NCI-H2029 (cell line): ENCODE measurements at places on chromosomes 2 and 18.

DNA sequence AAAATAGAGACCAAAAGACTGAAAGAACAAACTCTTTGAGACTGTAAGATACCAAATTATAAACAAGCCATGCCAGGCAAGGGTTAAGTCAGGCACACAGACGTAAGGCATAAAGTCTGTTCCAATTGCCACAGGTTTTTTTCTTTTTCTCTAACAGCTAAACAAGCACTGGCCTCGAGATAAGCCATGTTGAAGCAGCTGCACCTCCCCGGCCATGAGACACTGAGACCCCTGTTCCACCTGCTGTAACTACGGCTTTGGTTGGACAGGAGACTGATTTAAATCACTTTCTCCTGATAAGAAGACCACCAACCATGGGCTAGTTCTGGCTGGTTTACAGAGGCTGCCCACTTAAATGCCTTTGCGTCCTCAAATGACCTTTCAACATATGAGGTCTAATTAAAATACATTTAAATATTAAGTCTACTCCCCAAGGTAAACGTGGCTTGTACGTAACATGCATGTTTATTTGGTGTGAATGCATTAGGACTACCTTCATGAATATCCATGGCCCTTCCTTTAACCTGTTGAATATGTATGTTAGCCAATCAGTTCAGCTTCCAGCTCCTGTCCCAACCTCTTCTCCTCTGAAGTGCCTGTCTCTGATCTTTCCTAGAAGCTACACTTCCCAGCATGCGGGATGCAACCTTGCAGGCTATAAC, 117.2 kb downstream of the CMPK2 start:
- no peak for DNase-seq

- DNase-seq = peak; percentile 51
Measured at GRCh38 chr2:112155331-112156151, 17.4 kb downstream of the FBLN7 start.

- DNase-seq = no peak
Measured at GRCh38 chr2:32558492-32558891, 69.4 kb upstream of the TTC27 start.

DNA sequence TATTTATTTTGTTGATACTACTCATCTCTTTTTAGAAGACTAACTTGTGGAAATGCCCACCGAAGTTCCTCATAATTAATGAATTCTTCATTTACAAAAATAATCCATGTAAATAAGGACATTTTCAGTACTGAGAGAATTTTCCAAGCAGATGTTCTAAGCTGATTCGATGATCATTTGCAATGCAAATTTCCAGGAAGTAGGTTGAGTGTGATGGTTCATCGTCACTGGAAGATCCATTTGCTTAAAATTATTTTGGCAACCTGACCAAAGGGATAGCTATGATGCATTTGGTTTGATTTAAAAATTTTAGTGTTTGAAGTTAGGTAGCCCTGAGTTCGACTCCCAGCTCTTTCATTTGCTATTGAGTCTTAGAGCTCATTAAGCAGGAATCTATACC, 257.3 kb upstream of the RASGRP3 start:
- DNase-seq = no peak

- no peak for DNase-seq
Measured at GRCh38 chr2:32061430-32061829, 1.9 kb upstream of the SPAST start.

DNA sequence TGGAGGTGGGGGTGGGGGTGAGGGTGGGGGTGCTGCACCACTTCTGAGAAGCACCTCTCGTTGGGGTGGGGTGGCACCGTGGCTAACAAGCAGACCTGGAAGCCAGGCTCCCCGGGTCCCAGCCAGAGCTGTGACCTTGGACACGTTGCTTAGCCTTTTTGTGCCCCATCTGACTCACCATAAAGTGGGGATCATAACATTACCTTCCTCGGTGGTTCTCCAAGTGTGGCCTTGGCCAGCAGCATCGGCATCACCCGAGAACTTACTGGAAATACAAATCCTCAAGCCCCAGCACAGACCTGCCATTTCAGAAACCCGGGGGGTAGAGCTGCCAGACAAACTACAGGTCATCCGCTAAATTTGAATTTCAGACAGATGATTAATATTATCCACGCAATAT, 58.7 kb upstream of the SLC66A3 start:
- no peak for DNase-seq

GRCh38 chr2:185144159-185144919, 546.0 kb downstream of the ZNF804A start:
- DNase-seq = no peak

DNA sequence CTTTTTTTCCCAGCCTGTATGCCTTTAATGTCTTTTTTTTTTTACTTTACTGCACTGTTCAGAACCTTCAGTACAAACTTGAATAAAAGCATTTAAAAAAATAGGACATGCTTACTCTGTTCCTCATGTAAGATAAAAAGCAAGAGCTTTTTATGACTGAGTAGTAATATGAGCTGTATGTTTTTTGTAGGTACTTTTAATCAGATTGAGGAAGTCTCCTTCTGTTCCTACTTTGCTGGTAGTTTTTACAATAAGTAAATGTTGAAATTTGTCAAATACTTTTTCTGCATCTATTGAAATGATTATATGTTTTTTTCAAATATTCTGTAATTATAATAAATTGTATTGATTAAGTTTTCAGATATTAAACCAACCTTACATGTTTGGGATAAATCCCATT, 189.8 kb downstream of the FAM210A start:
- DNase-seq = no peak

GRCh38 chr18:45733535-45733934, 9.6 kb downstream of the SLC14A1 start:
- DNase-seq = no peak

GRCh38 chr2:204869132-204869823, 324.0 kb downstream of the PARD3B start:
- DNase-seq = no peak

DNA sequence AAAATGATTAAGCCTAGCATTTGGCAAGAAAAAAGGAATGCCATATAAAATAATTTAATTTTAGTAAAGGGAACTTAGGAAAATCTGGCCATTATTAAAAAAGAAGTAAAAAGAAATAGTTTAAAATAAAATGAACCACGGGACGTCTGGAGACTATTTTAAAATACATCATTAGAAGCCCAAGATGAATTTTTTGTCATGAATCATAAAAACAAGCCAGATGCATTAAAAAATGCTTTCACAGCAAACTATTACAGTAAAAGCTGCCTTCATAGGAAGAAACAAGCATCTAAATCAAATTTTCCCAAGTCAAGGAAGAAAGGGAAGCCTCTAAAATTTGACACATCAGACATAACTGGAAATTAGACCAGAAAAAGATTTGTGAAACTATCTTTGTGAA, 33.0 kb downstream of the COL5A2 start:
- DNase-seq = no peak

- DNase-seq = no peak
Measured at GRCh38 chr18:56563568-56563967, 74.8 kb downstream of the TXNL1 start.

GRCh38 chr2:3042601-3043585, 334.7 kb downstream of the EIPR1 start:
- DNase-seq = no peak

- no peak for DNase-seq
Measured at GRCh38 chr18:72859088-72859487, 8.7 kb downstream of the NETO1 start.

DNA sequence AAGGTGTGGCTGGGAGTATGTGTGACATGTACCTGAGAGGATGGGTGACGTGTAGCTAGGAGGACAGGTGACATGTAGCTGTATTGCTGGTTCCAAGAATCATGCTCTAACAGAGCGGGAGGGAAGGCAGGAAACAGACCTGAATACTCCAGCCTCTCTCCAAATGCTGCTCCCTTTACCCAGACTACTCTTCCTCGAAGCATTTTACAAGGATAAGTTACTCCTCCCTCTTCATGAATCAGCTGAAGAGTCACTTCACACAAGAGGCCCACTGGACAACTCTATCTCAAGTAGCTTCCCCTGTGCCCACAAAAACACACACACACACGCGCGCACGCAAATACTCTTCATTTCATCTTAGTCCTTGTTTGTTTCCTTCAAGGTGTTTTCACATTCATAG, 52.6 kb upstream of the KIDINS220 start:
- peak; percentile 35 for DNase-seq

GRCh38 chr2:43115881-43116280, 110.5 kb downstream of the ZFP36L2 start:
- no peak for DNase-seq

- DNase-seq = no peak
Measured at GRCh38 chr2:9800639-9800974, 42.7 kb upstream of the TAF1B start.
